Gastroesophageal sphincter (tissue), 4 donors: ENCODE measurements at places on chromosomes 1 and 21.

GRCh38 chr1:22286491-22286890 is 143.6 kb upstream of the WNT4 start:
- ATAC-seq = no peak

- ATAC-seq = no peak
Observed at GRCh38 chr1:230356869-230357794, 69.0 kb downstream of the PGBD5 start.

- ATAC-seq = no peak
Observed at GRCh38 chr1:158283965-158284364, 5.8 kb upstream of the CD1C start.

DNA sequence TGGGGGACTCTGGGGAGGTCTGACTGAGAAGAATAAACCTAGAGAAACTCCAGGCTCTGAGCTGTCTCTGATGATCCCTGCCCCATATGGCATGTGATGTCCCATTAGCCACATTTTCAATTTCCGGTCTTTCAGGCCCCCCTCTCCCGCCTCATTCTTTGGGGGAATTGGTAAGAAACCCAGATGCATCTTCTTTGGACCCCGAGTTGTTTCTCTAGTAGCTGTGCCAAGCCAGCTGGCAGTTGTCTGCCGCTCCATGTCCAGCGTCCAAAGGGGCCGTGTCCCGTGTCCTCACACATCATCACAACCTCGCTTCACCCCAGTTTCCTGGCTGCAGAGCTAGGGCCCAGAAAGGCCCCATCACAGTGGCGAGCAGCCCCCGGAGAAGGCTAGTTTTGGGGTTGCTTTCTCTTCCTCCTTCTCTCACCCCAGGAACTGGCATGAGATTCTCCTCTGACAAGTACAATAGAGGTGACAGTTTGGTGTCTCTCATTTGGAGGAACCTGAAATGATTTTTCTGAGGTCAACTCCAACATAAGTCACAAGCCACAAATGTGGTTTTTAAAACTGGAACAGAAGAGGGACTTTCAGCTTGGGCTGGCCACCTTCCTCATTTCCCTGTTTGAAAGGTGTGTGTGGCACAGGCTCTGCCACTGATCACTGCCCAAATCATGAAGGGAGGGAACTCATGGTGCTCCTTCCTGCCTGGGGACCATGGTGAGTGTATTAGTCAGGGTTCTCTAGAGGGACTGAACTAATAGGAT is 6.4 kb upstream of the GPR157 start:
- ATAC-seq = no peak

DNA sequence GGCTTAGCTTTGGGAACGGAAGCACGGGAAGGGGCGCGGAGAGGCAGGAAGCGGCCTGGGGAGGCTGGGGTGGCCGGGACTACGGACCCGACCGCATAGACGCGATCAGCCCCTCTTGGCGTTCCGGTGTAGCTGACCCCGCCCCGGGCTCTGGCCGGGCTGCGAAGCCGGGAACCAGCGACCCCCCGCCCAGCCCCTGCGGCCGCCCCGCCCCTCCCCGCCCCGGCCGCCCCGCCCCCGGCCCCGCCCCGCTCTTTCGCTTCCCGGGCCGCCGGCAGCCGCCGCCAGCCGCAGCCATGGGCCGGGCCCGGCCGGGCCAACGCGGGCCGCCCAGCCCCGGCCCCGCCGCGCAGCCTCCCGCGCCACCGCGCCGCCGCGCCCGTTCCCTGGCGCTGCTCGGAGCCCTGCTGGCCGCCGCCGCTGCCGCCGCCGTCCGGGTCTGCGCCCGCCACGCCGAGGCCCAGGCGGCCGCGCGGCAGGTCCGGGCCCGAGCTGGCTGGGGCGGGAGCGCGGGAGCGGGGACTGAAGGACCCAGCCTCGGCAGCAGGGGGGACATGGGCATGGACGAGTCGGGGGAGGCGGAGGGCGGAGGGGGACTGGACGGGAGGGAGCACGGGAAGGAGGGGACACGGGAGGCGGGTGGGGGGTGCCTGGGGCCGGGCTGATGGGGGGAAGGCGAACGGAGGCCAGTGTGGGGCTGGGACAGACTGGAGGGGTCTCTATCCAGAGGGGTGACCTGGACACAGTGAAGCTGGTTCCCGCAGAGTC is at the start of gene SELENON:
SELENON (plus strand) TSS at position 259 of the 768 bp plus-strand sequence; CDS start at position 297, 38 bp downstream.
- peak; percentile 84 for ATAC-seq

DNA sequence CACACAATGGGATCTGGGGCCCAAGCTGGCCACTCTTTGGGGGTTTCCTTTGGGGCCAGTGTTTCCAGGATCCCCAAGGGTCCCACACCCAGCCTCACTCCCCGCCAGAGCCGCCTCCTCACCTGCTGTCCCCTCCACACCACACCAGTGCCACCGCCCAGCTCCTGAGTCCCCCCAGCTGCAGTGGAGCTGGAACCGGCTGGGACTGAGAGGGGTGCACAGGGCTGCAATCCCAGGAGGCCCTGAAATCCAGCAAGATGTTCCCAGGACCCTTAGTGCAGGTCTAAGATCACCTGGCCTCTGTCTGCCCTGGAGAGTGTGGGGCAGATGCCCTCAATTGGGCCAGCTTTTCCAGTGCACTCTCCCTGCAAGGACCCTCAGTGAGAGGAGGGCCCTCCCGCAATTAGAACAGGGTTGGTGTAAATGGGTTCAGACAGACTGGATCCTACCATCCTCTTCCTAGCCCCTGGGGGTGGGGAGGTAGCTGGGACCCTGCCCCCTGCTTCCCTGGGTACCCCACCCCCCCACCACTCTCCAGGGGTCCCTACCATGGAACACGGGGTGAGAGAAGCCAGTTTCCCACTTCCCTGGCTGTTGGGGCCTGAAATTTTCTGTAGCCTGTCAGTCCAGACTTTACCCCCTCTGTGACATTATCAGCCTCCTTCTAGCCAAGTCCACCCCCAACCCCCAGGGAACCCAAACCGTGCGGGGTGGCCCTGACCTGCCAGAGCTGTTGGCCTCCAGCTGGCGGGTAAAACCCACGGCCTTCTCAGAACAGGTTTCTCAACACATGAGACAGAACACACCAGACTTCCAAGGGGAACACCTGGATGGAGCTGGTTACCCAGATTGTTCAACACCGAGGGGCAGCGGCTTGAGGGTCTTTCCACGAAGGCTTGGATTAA is 7.0 kb downstream of the KRTAP10-12 start:
- no peak for ATAC-seq

- peak; percentile 62 for ATAC-seq
Observed at GRCh38 chr21:38888991-38889561, 83.3 kb downstream of the ETS2 start.

DNA sequence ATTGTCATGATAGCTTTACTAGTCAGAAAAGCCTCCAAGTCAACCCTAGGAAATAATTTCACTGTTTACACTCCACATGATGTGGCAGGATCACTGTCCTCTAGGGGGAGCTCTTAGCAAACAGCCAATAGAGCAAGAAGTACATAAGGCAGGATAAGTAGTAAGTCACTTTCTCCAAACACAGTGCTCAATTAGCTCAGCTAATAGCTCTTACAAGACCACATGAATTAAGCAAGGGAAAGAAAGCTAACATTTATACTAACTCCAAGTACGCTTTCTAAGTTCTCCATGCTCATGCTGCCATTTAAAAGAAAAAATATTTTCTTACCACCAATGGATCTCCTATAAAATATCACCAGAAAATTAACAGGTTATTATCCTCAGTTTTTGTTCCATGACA is 66.9 kb upstream of the LRIF1 start:
- ATAC-seq = no peak

DNA sequence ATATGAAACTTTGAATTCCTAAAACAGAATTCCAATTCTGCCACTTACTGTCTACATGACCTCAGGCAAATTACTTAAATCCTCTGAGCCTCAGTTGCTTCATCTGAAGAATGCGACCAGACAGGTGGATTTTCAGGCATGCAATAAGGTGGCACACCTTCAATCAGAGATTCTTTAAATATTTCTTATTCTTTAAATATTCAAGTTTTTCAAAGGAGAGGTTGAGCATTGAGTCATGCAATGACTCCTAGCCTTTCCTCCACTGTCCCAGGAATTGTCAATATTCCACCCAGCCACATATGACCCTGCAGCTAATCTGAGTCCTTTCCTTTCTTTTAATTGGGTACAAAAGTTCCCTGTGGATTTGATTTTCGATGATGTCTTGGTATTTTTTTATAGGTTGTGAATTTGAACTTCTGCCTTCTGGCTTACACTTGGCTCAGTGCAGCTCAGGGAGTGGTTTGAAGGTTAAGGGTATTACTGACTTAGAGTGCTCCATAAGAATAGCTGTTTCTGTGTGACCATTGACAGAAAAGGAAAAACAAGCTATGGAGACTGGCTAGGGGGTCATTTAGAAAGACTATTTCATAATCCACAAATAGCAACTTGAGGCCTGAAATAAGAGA is 52.2 kb upstream of the PRDX6 start:
- ATAC-seq = no peak

- no peak for ATAC-seq
Observed at GRCh38 chr1:206079135-206079534, 26.2 kb downstream of the RHEX start.

- peak; percentile 78 for ATAC-seq
Observed at GRCh38 chr1:116066868-116067565, 44.2 kb upstream of the MAB21L3 start.

DNA sequence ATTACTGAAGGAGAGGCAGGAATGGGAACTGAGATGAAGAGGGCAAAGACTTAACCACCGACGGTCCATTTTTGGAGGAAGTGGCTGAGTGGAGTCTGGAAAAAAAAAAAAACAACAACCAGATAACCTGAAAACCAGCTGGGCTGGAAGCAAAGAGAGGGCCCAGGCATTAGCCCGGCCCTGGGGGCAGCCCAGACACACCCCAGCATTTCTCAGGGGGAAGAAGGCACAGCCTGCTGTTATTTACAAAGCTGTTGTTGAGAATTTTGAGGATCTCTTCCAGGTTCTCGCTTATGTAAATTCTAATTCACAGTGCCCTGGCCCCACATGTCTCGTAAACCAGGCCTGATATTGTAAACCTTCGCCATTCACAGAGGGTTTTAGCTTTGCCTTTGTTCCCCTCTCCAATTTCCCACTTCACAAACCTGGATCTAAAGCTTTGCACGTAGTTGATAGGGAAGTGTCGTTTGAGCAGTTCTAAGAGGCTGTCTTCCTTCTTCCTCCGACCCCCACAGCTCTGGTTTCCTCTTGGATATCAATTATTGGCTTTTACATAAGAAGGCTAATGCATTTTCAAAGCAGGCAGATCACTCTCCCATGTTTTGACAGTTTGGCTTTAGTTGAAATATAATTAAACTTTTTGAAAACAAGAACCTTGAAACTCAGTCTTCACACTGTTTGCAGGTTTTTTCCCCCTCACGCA is 161.8 kb upstream of the IRF2BP2 start:
- ATAC-seq = no peak

DNA sequence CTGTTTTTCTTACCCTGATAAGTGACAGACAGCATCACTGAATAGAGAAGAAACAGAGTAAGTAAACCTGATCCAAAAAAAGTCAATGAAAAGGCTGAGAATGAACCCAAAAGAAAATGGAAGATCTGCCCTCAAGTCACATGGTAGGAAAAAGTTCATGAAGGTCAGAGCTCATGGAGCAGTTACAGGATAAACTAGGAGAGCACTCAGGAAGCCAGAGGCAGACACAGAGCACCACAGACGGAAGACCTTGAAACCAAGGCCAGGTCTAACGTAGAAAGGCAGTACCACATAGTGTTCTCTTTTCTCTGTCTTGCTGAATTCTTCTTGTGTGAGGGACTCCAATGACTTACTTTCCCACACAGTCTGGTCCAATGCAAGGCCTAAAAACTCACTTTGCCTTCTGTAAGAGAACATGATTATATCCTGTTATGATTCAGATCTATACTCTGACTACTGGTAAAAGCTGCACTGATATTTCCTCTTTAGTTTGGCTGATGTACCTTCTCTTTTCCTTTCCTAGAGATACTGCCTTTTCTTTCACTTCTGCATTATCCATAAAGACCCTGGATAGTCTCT is 40.8 kb downstream of the RTCA start:
- no peak for ATAC-seq
